ENCODE measurements at places on chromosomes 1 and 21. TPM values are rescaled to one million over a fixed set of nuclear protein-coding genes. Genes with fewer than 3 reads are reported as not detected.

- DNase-seq, result no peak
Measured at GRCh38 chr1:105934806-105935205, 1121.7 kb upstream of the PRMT6 start.

DNA sequence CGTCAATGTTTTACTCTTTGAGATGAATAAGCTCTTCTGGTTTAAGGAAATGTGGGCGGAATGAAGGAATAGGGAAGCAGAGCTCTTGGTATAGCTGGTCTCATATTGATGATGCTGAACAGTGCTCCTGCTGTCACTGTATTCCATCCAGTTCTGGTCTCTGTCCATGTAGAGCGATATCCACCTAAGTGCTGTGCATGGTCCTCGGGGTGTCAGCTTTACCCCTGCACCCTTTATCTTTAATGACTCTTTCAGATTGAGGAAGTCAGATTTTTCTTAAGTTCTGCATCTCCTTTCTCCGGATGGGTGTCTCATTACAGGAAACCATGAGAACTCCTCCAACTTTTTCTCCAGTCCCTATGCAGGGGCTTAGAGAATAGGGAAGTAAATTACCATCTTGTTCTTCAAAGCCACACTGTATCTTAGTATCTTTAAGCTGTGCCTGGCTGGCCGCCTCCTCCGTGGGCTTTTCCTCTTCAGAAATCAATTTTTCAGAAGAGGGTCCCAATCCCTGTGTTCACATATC lies 52.9 kb downstream of the PDE4B start:
- DNase-seq, result no peak

DNA sequence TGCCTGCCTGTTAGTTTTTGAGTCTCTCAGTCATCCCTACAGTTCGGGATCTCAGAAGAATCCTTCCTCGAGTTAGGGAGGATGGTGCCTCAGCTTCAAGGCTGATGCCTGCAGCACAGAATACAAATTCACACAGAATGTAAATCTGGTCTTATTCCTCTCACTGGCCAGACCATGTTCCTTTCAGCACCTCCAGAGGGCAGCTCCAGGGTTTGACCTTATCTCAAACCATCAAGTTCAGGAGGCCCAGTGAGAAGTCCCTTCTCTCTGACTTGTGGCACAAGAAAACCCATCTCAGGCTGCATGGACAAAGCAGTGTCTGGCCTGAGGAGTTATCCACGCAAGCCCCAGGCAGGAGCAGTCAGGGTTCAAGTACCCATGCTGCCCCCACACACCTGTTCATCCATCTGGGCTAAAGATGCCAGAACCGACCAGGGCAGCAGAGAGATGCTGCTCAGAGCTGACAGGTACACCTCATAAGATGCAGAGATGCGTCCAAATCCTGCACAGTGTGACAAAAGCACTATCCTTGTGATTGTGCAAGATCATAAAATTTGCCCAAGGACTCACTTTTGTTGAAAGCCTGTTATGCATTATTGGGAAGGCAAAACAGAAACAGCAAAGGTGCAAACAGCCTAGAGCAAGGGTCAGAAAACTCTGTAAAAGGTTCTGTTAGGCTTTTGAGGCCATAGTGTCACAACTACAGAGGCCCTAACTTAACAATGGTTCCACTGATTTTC lies 49.8 kb downstream of the BCAR3 start:
- no peak for DNase-seq

The IGSF21 gene
- polyA plus RNA-seq, result 0.54 TPM

GRCh38 chr1:184219414-184219813 lies 167.4 kb upstream of the C1orf21 start:
- DNase-seq, result no peak

The PLEKHM2 gene
- polyA plus RNA-seq, result 26.6 TPM

DNA sequence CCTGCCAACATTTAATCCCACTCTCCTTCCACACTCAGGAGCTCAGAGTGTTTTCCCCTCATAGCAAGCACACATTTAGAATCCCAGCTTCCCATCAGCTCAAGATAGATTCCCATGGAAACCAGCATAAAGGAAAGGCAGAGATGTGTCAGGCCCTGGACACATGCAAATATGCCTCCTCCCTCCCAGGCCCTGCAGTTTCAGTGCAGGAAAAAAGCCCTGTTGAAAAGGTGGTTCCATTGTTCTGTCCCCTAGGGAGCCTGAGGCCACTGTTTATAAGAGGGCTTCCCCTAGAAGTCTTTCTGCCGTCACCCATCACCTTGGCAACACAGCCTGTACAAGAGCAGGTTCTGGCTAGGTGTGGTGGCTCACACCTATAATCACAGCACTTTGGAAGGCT lies 3.6 kb downstream of the CACNA1S start:
- DNase-seq, result no peak
